ENCODE measurements at places on chromosomes 3 and 15.

DNA sequence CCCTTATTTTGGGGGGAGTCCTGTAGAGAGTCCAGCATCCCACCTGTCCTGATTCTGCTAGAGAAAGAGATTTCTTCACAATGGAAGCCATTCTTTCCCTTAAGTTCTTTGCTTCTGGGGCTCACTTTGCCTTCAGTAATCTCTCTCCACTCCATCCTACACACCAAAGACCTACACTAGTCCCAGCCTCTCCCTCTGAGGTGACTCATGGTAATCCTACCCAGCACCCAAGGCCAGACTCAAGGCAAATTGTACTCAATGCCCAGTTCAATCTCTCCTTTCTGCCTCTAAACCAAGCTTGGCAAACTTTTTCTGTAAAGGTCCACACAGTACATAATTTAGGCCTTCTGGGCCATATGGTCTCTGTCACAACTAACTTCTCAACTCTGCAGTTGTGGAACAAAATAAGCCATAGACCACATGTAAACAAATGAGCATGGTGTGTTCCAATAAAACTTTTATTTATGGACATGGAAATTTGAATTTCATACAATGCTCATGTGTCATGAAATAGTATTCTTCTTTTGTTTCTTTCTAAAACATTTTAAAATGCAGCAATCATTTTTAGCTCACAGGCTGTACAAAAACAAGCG is 72.5 kb downstream of the MRPL46 start:
- no peak for DNase-seq

DNA sequence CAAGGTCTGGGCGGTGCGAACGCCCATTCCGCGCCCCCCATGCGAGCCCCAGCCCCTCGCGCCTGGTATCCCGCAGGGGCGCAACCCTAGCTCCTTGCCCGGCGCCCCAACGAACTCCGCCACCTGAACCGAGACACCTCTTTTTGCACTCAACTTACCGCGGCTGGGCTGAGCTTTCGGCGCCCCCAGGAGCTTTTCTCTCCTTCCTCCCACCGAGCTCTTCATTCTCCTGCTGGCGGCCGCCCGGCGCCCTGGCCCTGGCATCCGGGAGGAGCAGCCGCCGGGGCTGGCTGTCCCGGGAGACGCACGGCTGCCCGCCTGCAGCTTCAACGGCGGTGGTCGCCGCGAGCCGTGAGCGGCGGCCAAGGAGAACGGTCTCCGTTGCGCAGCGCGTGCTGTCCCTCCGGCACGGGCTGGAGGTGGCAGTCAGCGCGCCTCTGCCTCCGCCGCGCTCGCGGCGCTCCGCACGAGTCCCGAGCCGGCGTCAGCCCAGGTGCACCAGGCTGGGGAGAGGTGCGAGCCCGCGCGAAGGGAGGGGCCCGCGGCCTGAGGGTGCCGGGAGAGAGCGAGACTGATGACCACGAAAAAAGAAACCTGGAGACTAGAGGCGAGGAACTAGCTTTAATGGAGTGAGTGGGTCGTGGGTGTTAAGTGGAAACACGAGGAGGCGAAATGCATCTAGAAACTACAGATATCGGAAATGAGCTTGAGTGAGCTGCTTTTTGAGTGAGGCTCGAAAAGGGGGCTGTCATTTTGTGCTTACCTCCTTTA is 621.5 kb upstream of the ZNF385D start:
- DNase-seq, result no peak

- no peak for DNase-seq
Observed at GRCh38 chr3:73773233-73773632, 148.5 kb upstream of the PDZRN3 start.

DNA sequence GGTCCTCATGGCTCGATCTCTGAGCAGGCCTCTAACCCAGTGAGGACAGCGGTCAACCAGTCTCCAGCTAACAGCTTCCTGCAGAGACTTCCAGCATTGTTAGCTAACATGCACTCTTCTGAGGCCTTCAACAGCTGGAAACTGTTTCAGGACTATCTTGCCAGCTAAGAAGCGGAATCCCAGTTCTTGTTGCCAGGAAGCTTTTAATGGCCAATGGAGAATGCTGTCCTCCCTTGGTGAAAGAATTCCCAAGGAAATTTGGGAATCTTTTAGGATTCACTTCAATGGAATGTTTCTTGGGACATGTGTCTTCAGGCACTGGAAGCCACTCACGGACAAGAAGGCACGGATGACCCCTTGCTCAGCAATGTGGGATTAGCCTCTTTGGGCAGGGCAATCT is 91.7 kb downstream of the CEMIP start:
- DNase-seq, result peak; percentile 24

DNA sequence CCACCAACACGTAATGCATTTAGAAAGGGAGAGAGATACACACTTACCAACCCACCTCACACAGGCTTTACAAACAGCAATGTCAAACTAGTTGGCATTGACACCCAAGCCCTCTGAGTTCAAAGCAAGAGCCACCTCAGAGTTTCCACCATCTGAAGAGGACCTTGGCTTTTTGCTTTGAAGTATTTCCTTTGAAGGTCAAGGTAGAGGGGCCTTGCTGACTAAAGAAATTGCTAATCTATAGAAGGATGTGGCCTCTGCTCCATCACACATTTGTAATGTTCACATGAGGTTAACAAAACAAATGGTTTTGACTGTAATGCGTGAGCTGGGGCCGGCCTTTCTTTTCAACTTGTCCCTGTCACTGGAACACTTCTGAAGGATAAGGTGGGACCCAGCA is 117.7 kb downstream of the POLR2M start:
- no peak for DNase-seq

- no peak for DNase-seq
Observed at GRCh38 chr15:36579792-36580431, 486 bp downstream of the CDIN1 start.

DNA sequence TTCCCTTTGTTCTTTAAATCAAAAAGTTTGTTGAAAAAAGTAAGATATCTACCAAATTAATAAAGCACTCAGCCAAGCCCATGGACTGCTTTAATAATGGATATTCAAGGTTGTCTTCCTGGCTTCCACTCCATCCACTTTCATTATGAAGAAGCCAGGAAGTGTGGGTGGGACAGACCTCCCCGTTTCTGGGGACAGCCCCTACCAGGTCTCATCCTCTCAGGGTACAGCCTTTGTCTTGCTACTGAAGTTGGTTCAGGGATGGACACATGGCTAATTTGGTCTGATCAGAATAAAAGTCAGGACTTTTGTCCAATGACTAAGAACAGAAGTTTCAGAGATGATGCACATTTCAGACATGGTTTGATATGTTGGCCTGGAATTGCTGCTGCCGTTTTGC is 32.6 kb downstream of the CCNB2 start:
- no peak for DNase-seq

DNA sequence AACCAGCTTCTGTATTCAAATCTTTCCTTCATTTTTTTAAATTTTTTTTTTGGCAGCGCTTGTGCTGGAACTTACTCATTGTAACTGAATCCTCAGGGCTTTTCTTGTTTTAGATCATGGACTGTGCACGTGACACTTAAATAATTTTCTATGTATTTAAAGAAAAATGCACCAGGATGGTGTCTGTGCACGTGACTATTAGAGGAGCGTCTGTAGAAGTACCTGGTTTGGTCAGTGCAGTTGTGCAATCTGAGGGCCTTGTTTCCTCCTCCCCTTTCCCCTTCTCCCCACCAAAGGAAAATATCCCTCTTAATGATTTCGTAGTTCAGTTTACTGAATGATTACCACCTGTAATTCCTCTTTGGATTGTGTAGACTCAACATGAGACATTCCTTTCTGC is 31.3 kb downstream of the EDEM1 start:
- no peak for DNase-seq

DNA sequence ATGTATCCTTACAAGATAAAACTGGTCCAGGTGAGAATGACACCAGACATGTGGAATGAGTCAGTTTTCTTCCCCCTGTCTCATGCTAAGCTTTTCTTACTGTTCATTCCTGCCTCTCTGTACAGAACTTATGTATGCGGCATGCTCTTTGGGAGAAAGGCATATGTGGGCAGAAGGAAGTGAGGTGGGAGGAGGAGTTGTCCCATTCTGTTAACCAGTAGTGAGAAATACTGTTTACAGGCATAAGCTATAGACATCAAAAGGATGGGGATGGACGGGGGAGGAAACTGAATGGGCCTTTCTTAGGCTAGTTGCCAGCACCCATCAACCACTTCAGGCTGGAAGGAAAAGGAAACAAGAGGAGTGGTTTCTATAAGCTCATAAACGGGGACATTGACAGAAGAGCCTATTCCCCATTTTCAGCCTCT is 143.6 kb upstream of the BHLHE40 start:
- no peak for DNase-seq

DNA sequence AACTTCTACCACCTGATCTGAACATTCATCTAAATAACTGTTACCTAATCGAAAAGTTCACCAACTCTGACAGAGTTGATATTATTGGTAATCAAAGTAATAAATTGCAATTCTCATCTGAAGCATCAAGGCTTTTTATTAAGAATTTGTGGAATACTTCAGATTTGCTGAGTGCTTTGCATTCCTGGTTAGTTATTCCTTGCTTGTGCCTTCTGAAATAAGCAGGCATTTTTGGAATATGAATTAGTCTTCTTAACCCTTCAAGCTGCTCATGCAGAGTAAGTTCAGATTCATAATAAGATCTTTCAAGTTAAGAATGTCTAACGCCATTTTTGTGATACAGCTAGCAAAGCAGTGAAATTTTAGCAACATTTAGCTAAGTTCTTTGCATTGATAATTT is 188.5 kb downstream of the ALCAM start:
- DNase-seq, result no peak

DNA sequence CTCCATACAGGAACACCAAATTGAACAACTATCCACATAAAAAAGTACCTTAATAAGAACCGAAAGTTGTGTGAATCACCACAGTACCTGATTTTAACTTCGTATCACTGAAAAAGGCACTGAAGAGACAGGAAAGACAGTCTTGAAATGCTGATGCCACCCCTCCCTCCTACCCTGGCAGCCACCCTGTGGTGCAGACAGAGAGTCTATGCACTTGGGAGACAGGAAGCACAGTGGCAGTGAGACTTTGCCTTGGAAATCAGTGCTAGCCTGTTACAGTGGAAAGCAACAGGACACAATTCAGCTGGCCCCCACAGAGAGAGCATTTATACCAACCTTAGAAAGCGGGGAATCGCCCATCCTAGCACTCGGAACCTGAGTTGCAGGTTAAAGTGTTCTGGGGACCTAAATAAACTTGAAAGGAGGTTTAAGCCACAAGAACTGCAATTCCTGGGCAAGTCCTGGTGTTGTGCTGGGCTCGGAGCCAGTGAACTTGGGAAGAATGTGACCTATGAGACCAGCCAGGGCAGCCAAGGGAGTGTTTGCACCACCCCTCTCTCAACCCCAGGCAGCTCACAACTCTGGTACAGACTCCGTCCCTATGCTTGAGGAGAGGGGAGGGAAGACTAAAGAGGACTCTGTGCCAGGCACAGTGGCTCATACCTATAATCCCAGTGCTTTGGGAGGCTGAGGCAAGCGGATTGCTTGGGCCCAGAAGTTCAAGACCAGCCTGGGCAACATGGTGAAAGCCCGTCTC is 240.1 kb downstream of the ISL2 start:
- DNase-seq, result peak; percentile 14

DNA sequence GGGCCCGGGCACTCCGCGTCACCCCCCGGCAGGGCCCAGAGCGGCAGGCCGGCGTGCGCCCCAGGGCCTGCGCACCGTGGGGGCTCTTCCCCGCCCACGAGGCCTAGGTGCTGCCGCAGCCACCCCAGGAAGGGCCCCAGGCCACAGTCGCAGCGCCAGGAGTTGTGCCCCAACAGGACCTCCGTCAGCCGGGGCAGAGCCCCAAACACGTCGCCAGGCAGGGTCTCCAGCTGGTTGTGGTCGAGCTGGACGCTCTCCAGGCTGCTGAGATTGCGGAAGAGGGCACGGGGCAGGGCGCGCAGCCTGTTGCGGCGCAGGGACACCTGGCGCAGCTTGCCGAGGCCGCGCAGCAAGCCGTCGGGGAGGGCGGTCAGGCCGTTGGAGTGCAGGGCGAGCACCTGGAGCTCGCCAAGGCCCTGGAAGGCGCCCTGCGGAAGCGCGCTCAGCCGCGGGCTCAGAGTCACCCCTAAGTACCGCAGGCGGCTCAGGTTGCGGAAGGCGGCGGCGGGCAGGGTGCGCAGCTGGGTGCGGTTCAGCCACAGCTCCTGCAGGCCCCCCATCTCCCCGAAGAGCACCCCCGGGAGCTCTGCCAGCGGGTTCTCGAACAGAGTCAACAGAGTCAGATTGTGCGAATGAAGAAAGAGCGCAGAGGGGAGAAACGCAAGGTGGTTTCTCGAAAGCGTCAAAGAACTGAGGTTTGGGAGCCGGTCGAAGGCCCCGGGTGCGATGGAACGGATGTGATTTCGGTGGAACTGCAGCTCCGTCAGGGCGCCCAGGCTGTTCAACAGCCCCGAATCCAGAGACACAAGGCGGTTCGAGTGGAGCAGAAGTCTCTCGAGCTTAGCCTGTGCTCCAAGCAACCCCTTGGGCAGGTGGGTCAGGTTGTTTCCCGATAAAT is 2.0 kb downstream of the GP5 start:
- DNase-seq, result no peak

DNA sequence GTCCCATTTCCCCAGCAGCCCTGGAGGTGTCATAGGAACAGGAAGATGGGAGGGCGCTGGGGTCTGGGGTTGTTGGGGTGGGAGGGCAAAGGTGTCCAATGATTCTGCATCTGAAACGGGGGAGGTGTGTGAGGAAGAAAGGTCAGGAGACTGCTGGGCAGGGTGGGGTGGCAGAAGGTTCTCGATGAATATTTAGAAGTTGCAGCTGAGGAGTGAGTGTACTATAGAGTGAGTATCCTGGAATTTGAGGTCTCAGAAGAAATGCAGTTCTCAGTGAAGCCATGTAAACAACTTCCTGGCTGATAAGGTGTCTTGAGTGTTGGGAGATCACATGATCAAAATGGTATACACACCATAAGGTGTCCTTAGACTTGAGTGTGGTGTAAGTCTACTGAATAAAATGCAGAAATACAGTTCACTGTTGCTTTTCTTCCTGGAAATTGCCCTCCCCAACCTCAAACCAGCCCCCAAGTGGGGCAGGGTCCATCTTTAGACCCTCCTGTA is 9.9 kb downstream of the B3GNT5 start:
- no peak for DNase-seq

GRCh38 chr3:126508564-126508964 is 9.0 kb downstream of the UROC1 start:
- DNase-seq, result no peak

DNA sequence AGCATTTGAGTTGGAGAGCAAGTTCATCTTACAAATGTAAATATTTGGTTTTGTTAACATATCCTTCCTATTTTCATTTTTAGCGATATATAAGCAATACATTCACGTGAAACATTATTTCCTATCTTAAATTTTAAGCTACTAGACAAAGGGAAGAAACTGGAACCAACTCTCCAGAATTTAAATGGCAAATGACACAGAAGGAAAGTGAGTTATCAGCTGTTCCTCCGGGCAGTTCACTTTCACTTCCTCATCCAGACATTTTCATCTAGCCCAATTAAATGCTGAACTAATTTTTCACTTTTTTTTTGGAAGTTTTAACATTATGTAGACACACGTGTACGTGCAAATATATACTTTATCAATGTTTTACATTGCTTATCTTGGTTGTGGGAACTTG is 58.7 kb downstream of the MORC1 start:
- DNase-seq, result no peak

GRCh38 chr15:52076889-52077781 is 35.4 kb downstream of the BCL2L10 start:
- peak; percentile 40 for DNase-seq

Measured in HFF-Myc (cell line).